ENCODE measurements at places on chromosomes 7 and 10. TPM values are rescaled to one million over a fixed set of nuclear protein-coding genes. Genes with fewer than 3 reads are reported as not detected.

DNA sequence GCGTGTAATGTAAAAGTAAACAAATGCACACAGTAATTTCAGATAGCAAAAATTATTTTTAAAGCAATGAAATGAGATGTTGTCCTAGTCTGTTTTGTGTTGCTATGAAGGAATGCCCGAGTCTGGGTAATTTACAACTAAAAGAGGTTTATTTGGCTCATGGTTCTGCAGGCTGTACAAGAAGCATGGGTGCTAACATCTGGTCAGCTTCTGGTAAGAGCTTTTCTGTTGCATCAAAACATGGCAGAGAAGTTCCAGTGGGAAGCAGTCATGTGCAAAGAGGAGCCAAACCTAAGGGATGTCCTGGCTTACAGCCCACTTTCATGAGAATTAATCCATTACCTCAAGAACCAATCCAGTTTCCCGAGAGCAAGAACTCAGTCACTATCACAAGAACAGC is 62.9 kb upstream of the MNX1 start:
- DNase-seq: no peak

Gene CYP2C19
- 121 TPM for total RNA-seq

DNA sequence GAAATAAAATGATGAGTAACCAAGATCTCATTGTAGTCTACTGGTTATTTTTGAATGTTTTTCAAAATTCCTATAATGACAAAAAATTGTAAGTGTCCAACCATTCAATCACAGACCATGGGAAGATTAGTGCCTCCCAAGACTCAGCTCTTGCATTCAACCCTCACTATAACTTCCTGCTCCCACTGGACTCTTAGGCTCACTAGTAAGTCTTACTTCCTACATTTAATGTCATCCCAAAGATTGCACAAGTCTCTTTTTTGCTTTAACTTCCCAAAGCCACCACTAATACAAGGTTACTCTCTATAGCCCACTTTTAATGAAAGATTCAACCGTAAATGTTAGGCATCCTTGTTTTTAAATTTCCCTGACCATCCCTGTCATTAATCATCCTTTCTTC is 111.9 kb upstream of the NRBF2 start:
- DNase-seq: no peak

GRCh38 chr10:12588091-12588860 is 238.9 kb downstream of the CAMK1D start:
- no peak for DNase-seq

GRCh38 chr7:11235491-11235890 is 261.8 kb downstream of the PHF14 start:
- DNase-seq: no peak

DNA sequence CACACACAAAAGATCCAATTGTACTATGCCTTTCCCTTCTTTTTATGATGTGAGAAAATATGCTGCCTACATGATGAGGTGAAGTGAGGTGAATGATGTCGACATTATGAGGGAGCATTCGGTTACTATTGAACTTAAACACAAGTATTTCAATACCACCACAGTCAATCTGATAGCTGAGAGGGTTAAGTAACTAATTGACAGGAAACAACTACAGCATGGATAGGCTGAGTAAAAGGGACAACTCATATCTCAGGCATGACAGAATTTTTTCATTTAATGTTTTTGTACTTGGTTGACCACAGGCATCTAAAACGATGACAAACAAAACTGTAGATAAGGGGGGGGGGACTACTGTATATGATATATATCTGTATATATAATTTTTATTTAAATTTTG is 488.9 kb downstream of the SH2D4B start:
- DNase-seq: no peak

Gene MBL2
- total RNA-seq: 222 TPM

DNA sequence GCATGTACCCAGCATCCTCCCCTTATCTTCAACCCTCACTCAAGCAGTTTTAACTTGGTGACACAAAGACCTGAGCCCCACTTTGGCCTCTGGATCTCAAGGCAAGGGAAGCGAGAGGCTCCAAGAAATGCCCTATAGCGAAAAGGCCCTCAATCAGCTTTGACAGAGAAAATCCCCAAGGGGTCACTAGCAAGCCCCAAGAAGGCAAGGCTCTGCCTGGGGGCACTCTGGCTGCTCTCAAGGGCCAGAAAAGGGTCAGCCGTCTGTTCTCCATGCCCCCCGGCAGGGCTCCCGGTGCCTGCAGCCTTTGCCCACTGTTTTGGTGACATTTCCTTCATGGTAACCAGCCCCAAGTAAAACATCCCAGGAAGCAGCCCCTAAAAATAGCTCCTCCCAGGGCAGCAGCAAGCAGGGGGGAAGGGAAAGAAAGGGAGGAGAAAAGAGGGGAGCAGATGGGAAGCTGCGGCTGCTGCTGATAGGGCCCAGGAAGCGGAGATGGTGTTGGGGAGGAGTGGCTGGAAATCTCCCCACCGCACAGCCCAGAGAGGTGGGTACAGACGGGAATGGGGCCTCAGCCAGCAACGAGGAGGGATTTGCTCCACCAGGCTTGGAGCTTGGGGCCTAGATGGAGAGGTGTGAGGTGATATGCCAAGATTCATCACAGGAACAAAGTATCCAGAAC is 7.1 kb downstream of the CAMK2G start:
- DNase-seq: no peak

DNA sequence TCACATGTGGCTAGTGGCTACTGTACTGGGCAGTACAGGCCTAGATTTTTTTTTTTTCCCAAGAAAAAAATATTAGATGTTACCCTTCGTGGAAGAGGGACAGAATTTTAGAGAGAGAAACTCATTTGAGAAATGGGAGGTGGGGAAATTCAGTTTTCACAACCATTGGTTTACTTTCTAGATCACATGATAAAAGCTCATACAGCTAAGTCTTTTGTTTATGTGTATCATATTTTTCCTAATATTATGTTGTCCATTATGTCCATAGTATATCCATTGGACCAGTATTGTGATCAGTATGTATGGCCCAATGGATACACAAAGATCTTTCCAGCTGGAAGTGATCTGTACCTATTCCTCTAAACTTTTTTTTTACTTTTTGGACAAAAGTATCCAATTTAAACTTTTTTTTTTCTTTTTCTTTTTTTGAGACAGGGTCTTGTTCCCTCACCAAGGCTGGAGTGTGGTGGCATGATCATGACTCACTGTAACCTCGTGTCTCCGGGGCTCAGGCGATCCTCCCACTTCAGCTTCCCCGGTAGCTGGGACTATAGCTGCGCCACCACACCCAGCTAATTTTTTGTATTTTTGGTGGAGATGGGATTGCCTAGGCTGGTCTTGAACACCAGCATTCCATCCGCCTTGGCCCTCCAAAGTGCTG is 4.1 kb downstream of the CALU start:
- no peak for DNase-seq

Gene SH2D4B
- not detected for total RNA-seq

DNA sequence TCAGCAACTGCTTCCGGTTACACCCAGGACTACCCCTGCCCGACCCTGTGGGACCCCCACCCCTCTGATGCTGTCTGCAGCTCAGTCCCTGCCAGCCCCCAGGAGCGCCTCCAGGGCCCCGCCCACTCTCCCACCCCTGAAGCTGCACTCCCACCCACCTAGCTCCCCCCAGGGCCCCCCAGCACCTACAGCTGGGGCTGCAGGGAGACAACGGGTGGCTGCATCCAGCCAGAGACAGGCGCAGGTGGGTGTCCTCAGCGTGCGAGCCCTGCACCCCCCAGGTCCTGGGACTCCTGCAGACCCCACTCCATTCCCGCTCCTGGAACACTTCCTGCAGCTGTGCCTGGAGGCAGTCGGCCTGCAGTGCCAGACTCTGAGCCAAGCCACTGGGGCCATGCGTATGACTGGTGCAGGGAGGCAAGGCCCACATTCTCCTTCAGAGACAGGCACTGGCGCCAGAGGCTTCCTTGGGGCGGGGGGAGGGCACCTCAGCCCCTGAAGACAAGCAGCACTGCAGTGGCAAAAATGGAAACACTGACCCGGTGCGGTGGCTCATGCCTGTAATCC is 6.1 kb downstream of the CYP2W1 start:
- no peak for DNase-seq

Gene NPFFR1
- not detected for total RNA-seq

DNA sequence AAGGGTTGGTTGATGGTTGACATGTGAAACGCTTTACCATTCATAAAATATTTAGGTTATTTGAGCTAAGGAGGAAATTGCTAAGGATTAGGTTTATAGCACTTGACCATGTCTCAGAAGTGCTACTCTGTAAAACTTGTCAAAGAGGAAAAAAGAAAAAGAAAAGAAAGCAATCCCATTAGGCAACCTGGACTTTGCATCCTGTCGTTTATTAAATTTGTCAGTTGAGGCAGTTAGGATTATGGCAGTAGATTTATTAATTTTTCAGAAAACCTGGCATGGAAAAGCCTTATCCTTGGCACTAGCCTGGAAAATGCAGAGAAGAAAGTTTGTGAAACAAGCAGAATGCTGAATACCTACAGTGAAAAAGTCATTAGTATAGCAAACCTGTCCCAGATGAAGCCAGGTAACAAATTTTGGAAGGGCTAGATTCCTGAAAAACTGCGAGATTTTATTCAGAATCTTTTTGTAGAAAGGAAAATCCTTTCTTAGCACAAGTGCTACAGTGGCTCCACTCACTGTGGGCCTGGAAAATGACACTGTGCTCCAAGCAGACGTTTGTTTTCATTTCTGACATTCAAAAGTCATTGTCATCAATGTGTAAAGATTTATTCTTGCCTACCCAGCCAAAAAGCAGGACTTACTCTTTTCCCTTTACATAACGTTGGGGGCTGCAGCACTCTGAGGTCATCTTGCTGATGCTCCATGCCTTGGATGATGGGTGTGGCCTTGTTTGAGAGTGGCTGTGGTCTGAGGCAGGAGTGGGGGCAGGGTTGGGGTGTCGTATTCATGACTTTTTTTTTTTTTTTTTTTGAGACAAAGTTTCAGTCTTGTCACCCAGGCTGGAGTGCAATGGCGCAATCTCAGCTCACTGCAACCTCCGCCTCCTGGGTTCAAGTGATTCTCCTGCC is 664.9 kb downstream of the SUGCT start:
- no peak for DNase-seq

- no peak for DNase-seq
Observed at GRCh38 chr7:85730012-85730411, 543.2 kb upstream of the SEMA3D start.

DNA sequence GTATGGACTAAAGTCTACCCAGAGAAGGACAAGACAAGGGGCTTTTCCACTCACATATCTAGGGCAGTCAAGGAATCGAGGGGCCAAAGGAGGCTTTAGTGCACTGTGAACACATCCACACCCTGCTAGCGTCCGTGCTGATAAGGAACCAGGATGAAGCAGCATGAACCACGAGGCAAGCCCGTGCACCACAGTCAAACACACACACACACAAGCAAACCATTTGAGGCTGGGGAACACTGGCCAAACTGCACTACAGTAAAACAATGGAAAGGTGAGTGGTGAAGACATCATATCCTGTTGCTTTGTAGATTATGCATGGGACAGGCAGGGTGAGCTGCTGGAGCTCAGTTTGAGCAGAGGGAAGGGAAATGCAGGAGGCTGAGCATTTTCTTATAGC is 177.4 kb upstream of the CDCA7L start:
- peak; percentile 46 for DNase-seq

- DNase-seq: peak; percentile 36
Observed at GRCh38 chr10:78139341-78139740, 105.7 kb downstream of the RPS24 start.

- DNase-seq: no peak
Observed at GRCh38 chr7:125033506-125033905, 103.9 kb upstream of the POT1 start.

GRCh38 chr7:142568435-142569097 is 180.7 kb upstream of the PRSS1 start:
- no peak for DNase-seq

GRCh38 chr10:124654686-124655085 is 89.5 kb downstream of the FAM53B start:
- DNase-seq: no peak

DNA sequence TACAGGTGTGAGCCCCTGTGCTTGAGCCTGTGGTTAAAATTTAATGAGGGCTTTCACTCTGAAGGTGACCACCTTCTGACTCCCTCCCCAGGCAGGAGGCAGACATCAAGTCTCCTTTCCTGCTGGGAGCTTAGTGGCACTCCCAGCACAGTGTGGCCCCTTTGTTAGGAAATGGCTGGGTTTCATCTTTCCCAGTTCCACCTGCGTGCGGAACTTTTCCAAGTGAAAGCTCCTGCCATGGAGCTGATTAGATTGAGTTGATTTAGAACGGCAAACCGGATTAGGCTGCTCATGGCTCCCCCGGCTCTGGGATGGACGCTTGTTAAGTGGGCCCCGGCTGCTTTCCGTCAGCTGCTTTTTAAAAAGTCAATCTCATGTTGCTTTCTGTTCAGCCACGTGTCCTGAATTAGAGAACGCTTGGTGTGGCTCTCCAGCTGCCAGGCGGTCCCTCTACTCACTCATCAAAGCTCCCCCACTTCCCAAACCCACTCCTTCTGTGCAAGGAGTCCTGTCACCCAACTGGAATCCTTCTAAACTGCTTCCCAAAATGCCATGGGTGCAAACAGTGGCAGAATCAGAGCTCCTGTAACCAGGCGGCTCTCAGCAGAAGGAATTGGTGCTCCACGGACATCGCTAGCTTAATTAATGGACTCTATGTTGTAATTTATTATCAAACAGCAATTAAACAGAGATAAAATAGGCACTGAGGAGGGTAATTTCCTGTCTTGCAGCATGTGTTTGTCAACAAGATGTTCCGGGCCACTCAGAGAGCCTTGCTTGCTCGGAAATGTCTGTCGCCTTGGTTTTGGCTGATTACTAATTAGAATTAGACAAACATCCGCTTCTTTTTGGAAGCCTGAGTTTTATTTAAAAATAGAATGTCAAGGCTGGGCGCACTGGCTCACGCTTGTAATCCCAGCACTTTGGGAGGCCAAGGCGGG is 551.2 kb downstream of the GALNT17 start:
- DNase-seq: no peak

GRCh38 chr7:73343671-73344380 is 15.9 kb downstream of the FKBP6 start:
- DNase-seq: no peak

- DNase-seq: no peak
Observed at GRCh38 chr7:134246347-134246746, 70.4 kb downstream of the SLC35B4 start.

GRCh38 chr7:69162931-69163670 is 435.2 kb upstream of the AUTS2 start:
- no peak for DNase-seq
